Suppressor macrophage (primary cell): ENCODE measurements at places on chromosomes 16 and 17.
A peak's percentile ranks its signal among the peaks of the same experiment; 100 is the strongest.

GRCh38 chr17:6069539-6070429, at the start of gene WSCD1:
TSS of gene WSCD1 (plus strand) at chr17:6070379. CDS start at chr17:6080659, 10,280 bp downstream.
- peak; percentile 33 for DNase-seq

GRCh38 chr17:8087075-8087951, at the start of gene ALOX12B:
TSS of gene ALOX12B (minus strand) at chr17:8087716. CDS start at chr17:8087442, 274 bp downstream.
- DNase-seq: no peak

DNA sequence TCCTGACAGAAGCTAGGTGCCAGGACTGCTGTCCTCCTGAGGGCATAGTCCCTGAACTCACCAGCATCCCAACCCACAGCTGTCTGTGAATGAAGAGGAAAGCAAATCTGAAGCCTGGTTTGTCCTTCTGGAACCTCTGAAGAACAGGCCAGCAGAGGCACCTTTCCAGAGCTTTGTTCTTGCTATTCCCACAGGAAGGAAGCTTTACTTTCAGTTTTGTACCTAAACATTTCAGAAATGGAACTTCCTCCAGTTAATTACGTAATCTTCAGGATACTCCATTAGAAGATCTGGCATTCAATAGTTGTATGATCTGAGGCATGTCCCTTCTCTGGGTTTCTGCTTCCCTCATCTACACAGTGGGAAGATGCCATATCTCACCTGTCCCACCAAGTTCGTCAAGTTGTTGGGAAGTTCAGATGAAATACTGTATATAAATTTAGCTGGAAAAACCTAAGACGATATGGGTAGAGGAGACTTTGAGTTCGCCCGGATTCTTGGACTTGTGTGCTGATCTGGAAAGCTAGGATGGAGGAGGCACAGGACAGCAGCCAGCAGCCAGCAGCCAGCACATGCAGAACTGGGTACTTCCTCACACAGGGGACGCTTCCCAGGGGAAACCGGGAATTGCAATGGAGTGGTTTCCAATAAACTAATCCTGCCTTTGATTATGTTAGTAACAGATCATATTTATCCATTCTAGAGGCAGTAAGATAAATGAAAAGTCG, 22.4 kb downstream of the NXPH3 start:
- DNase-seq: no peak

GRCh38 chr17:205817-206216, 24.4 kb upstream of the DOC2B start:
- no peak for DNase-seq

DNA sequence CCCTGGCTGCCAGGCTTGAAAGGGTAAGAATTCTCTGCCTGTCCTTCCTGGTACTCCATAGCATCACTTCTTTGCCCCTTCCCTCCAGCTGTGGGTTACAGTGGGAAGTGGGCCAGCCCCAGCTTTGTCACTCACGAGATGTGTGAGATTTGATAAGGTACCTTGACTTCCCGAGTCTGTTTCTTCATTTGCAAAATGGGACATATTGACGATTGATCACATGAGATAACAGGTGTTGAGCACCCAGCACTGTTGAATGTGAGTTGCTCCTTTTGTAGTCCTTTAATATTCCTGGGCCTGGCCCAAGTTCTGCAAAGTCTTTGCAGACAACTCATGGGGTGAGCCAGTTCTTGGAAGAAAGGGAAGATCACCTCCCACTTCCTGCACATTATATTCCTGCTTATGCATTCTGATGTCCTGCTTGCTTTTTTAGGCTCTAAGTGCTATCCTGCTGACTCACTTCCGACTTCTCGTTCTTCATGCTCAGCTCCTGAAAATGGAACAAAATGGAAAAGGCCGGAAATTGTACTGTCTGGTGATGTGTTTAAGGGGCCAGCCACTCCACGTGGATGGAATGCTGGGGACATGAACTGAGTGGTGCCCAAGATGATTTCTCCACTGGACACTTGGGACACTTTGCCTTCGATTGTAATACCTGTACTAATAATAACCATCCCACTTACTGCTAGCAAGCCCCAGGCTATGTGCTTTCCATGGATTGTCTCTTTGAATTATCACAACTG, 8.3 kb upstream of the NLK start:
- peak; percentile 70 for DNase-seq

DNA sequence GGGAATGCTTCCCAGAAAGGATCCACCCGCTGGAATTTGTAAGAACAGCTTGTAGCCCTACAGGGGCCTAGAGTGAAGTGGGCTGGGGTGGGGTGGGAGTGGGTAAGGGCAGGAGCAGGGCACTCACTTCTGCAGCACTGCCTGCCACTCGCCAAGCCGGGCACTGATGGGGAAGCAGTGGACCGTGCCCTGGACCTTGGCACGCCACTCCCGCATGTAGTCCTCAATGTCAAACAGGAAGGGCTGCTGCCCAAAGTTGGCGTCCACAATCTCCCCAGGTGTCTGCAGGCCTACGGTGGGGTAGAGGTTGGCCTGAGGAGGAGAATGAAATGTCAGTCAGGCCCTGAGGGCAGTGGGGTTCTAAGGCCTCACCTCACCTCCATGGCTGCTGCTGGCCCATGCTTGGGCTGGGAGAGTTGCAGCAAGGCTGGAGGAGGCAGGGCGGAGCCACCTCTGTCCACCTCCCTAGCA, 15.7 kb upstream of the GFOD2 start:
- DNase-seq: no peak

DNA sequence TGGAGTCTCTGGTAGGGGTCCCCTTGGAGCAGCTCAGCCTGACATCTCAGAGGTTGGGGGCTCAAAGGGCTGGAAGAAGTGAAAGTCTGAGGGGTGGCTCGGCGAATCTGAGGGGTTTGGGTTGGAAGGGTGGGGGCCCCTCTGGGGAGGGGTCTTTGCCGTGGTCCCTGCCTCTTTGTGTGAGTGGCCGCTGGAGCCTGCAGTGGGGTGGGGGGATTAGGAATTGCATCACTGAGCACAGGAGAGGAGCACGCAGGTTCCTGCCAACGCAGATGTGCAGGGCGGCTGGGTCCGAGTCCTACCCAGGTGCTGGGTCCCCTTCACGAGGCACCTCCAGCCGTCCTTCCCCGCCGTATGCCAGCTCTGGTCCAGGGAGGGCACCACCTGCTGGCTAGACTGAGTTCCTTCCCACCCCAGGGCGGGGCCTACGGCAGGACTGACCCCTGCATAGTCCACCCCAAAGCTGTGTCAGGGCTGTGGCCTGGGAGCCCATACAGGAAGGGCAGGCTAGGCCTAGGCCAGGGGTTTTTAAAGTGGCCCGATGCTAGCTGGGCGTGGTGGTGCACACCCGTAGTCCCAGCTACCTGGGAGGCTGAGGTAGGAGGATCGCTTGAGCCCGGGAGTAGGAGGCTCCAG, 9.9 kb downstream of the FMNL1 start:
- DNase-seq: peak; percentile 58

- no peak for DNase-seq
Observed at GRCh38 chr17:21358682-21359482, 17.3 kb upstream of the KCNJ12 start.

DNA sequence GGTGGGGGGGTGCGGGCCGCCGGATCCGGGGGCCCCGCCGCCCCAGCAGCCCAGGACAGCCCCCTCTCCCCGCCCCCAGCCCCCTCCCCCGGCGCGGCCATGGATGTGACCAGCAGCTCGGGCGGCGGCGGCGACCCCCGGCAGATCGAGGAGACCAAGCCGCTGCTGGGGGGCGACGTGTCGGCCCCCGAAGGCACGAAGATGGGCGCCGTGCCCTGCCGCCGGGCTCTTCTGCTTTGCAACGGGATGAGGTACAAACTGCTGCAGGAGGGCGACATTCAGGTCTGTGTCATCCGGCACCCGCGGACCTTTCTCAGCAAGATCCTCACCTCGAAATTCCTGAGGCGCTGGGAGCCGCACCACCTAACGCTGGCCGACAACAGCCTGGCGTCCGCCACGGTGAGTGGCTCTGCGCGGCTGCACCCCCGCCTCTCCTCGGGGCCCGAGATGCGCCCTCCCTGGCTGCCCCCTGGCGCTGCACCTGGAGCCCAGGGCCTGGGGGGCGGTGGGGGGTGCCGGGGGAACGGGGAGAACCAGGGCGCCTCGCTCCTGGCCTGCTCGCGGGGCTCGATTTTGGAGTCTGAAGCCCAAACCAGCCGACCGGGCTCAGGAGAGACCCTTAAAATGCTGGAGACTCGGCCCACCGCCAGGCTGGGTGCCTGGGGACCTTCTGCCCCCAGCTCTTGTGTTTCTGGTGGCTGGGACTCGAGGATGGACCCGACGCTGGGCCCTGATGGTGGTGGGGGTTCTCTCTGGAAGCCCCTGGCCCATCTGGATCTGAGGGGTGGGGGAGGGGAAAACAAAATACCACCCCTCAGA, 744 bp downstream of the CMIP start:
- peak; percentile 51 for DNase-seq

GRCh38 chr17:41549596-41550039, 21.5 kb upstream of the KRT19 start:
- no peak for DNase-seq

DNA sequence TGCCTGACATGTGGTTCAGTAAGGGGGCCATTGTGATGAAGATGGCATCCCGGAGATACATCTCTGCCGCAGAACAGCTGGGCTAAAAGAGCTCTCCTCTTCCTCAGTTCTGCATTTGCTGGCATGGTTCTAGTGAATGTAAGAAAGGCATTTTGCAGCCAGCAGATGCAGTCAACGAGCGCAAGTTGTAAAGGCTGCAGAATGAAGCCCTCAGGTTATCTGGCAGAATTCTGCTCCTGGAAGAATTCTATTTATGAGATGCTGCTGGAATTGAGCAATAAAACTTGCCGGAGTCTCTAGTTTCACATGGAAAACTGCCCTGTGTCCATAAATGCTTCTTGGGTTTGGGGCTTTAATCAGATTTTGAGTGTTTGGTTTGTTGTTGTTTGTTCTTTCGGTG, 176.8 kb upstream of the HSBP1 start:
- DNase-seq: no peak

DNA sequence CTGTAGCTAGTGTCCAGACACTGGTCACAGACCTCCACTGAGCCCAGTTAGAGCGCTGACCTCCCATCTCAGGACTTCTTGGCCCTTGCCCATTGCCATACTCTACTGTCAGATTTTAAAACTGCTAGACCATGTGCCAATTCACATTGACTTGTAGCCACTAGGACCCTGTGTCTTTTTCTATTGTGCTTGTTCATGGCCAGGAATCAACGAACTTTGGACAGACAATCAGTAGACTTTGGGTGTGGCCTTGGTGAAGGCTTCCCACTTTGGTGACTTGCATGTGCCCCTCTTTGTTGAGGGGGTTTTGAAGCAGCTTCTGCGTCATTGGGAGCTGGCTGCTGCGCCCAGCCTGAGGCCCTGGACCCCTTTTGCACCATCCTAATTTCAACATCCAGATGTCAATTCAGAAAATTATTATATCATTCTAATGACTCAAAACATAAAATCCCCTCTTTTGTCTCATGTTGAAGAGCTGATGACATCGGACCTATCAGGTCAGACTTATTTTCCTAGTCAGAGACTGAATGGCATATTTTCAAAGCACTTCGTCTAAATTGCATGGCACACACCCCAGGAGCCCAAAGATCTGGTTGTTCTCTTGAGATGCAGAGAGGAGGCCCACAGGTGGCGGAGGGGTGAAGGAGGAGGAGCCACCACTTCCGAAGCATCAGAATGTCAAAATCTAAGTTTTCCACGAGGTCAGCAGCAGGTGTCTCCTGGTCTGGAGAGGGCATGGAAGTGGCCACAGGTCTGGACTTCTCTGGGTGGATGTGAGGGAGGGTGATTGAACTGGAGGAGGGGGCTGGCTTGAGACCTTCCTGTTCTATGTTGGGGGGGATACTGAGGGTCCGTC, 93.4 kb upstream of the CBX4 start:
- DNase-seq: no peak
